Urothelium cell line (cell line): ENCODE measurements at places on chromosomes 16 and 17.

DNA sequence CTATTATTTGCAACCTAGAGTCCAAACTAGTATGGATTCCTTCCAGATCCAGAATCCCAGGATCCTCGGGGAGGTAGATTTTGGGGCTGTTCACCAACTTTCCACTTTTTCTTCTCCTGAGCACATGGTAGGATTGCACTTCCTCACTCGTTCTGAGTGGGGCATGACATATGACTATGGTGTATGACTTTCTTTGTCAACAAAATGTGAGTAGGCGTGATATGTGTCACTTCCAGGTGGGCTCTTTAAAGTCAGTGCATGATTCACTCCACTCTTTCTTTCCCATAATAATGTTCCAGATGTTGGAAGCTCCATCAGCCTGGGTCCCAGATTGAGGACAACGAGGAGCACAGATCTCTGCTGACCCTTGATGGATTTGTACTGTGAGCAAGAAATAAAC lies 21.5 kb downstream of the IRX5 start:
- DNase-seq: no peak

DNA sequence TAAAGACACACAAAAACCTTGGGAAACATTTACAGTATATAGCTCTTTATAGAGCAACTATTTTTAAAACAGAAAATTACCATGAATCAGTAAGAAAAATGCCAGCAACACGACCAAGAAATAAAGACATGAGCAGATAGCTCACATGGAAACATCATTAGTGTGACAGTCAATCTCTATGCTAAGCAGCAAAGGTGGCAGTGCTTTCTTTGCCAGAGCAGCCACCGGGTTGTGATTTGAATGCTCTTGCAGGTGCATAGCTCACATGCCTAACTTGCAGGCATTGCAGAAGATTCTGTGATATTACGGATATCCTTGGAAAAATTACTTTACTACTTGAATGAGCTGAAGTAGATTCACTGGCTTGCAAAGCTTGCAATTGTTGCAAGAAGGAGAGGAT lies 652.9 kb upstream of the C16orf82 start:
- DNase-seq: no peak

- DNase-seq: no peak
These were observed 22.6 kb downstream of the SRCAP start for GRCh38 chr16:30721606-30722005.

- DNase-seq: no peak
These were observed 26.4 kb upstream of the SPNS2 start for GRCh38 chr17:4472286-4472685.

DNA sequence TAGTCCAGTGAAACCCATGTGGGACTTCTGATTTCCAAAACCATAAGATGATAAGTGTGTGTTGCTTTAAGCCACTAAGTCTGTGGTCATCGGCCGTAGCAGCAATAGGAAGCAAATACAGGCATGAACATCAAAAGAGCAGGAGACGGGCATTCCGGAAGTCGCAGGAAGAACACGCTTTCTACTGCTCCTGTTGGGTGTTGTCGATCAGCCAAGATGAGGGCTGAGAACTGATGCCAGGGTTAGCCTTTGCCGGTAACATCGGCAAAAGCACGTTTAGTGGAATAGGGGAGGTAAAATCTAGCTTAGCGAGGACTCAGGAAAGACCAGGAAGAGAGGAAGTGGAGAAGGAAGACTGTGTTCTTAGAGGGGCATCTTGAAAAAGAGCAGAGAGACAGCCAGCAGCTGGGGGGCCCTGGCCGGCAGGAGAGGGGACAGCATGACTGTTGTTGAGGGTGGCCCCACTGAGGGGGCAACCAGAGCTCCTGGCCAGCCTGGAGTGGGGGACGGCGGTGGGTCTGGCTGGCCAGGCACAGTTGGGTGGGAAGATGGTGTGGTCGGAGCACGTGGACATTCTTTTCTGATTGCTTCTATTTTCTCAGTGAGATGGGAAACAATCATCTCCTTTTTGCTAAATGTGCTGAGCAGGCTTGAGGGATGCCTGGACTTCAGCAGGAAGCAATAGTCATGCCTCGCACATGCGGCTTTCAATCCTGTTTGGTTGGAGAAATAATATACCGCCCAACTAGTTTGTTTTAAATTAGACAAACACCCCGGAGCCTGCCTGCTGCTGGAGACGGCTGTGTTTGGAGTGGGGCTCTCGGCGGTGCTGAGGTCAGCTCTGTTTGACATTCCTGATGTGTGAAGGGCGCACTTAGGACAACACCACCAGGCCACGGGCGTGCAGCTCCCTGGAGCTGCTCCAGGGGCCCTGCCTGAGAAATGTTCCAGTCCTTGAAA lies 109.9 kb downstream of the METRNL start:
- DNase-seq: no peak

- no peak for DNase-seq
These were observed 15.4 kb downstream of the FBXO31 start for GRCh38 chr16:87368029-87368770.

GRCh38 chr17:60630352-60630751 lies 30.4 kb downstream of the PPM1D start:
- DNase-seq: no peak

DNA sequence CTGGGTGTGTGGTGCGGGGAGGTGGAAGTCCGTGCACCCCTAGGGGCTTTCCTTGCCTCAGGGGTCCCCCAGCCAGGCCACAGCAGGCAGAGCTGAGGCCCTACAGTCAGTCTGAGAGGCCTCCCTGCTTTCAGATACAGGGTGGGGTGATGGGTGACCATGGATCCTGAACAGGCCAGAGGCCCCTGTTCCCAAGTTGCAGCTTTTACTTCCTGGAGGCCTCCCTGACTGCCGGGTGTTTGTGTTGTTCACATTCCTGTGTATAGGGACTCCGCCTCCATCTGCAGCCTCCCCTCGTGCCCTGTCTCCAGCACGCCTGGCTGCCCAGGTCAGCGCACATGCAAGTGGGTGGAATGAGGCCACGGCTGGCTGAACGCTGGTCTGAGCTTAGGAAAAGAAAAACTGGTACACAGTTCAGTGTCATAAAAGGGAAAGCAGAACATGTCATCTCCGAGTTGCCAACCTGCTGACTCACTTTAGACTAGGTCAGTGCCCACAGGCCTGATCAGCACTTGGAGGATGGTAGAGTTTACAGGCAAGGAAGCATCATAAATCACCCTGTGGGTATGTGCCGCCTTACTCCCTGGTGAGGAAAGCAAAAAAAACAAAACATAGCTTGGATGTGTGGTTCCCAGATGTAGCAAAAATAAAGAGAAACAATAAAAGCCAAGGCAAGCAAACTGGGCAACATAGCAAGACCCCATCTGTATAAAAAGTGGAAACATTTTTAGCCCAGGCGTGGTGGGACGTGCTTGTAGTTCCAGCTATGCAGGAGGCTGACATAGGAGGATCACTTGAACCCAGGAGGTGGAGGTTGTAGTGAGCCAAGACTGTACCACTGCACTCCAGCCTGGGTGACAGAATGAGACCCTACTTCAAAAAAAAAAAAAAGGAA lies 6.2 kb upstream of the SLC7A6 start:
- no peak for DNase-seq

GRCh38 chr17:30041551-30041950 lies 75.1 kb upstream of the NSRP1 start:
- DNase-seq: no peak

DNA sequence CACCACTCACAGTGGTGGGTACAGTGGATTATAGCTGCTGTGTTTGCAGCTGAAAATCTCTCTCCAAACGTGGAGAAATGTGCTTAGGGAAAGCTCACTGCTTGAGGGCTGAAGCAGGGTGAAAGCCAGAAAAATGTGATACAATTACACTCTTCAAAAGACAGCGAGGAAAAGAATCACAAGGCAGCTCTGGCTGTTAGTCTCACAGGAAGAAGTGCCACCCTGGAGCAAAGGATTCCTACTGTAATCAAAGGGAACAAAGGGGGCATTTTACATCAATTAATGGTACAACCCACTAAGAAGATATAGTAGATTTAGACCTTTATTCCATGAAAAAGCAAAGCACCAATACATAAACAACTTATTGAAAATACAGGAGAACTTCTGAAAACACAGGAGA lies 48.1 kb upstream of the IRX5 start:
- DNase-seq: no peak

DNA sequence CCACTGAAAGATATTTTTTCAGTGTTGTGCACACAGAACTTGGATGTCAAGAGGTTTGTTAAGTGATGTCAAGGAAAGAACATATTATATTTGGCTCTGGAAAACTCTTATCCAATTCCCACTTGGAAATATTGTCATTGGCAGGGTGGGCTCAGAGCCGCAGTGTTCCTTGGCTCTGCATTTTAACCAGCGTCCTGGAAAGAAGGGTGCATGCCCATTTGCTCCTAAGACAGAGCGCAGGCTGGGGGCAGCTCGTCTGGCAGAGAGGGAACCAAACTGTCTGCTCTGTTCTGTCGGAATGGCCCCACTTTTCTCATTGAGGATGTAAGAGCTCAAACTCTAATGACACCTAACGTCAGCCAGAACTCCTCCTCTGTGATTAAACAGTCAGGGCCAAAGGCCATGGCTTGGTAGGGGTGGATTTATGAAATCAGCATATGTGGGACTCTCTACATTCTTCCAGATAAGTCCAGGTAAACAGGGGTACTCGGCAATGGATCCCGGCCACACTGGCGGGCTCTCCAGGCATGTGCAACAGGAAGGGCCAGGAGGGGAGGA lies 18.0 kb downstream of the SLC47A1 start:
- no peak for DNase-seq
